Right cardiac atrium (tissue), 5 donors: ENCODE measurements at places on chromosomes 6 and 20. TPM values are rescaled to one million over a fixed set of nuclear protein-coding genes. Genes with fewer than 3 reads are reported as not detected.

Gene FUCA2
- polyA plus RNA-seq: 25.1 TPM

Gene OOEP
- not detected for polyA plus RNA-seq

Gene RNF144B
- polyA plus RNA-seq: 7.1 TPM

Gene CPXM1
- polyA plus RNA-seq: 1.3 TPM

Gene CFAP61
- polyA plus RNA-seq: 0.11 TPM

Gene DNPH1
- polyA plus RNA-seq: 60.4 TPM

Gene TMEM170B
- polyA plus RNA-seq: 1.8 TPM

Gene SRMS
- not detected for polyA plus RNA-seq

Gene C6orf15
- polyA plus RNA-seq: not detected

Gene SULF2
- 25.4 TPM for polyA plus RNA-seq

Gene SMOC2
- 16.7 TPM for polyA plus RNA-seq
